ENCODE measurements at places on chromosomes 5 and 9. TPM values are rescaled to one million over a fixed set of nuclear protein-coding genes. Genes with fewer than 3 reads are reported as not detected.

SFXN1 gene
- total RNA-seq: 122 TPM

SCGB3A2 gene
- not detected for total RNA-seq

UGT3A1 gene
- total RNA-seq: not detected

MSMP gene
- total RNA-seq: not detected

FOXD4L4 gene
- under 0.01 TPM for total RNA-seq

TAF11L5 gene
- not detected for total RNA-seq

PAPPA gene
- total RNA-seq: 435 TPM

C9 gene
- total RNA-seq: 0.28 TPM

SPATA6L gene
- total RNA-seq: 0.38 TPM

SPATA31D4 gene
- not detected for total RNA-seq

ADGRV1 gene
- 0.19 TPM for total RNA-seq

OR2K2 gene
- not detected for total RNA-seq

SIGMAR1 gene
- 113 TPM for total RNA-seq

SPEF2 gene
- total RNA-seq: 5.1 TPM

PKN3 gene
- total RNA-seq: 0.28 TPM

MYMK gene
- not detected for total RNA-seq

KIF27 gene
- total RNA-seq: 4.5 TPM

PCDHGC4 gene
- 0.77 TPM for total RNA-seq

LCN15 gene
- total RNA-seq: not detected

SLC31A2 gene
- total RNA-seq: 7.3 TPM

ZCCHC10 gene
- total RNA-seq: 16.3 TPM

ESM1 gene
- 338 TPM for total RNA-seq

SPIN1 gene
- 95.5 TPM for total RNA-seq

ARL14EPL gene
- not detected for total RNA-seq

FIBCD1 gene
- total RNA-seq: 3.3 TPM

PDGFRB gene
- 197 TPM for total RNA-seq

RNF208 gene
- 0.28 TPM for total RNA-seq

TEX53 gene
- not detected for total RNA-seq

GCNT1 gene
- total RNA-seq: 26.8 TPM

ADAMTS12 gene
- 57.8 TPM for total RNA-seq

CDH6 gene
- 125 TPM for total RNA-seq

PKD2L2 gene
- 0.38 TPM for total RNA-seq

SLC45A2 gene
- not detected for total RNA-seq

FAM153A gene
- total RNA-seq: 0.56 TPM

FBLL1 gene
- 0.77 TPM for total RNA-seq

SLCO4C1 gene
- under 0.01 TPM for total RNA-seq

SNCAIP gene
- total RNA-seq: 0.85 TPM

CCDC192 gene
- not detected for total RNA-seq
